ENCODE measurements at places on chromosomes 16 and 17.

- peak; percentile 63 for DNase-seq
Measured at GRCh38 chr16:55349867-55350266, 25.9 kb downstream of the IRX6 start.

DNA sequence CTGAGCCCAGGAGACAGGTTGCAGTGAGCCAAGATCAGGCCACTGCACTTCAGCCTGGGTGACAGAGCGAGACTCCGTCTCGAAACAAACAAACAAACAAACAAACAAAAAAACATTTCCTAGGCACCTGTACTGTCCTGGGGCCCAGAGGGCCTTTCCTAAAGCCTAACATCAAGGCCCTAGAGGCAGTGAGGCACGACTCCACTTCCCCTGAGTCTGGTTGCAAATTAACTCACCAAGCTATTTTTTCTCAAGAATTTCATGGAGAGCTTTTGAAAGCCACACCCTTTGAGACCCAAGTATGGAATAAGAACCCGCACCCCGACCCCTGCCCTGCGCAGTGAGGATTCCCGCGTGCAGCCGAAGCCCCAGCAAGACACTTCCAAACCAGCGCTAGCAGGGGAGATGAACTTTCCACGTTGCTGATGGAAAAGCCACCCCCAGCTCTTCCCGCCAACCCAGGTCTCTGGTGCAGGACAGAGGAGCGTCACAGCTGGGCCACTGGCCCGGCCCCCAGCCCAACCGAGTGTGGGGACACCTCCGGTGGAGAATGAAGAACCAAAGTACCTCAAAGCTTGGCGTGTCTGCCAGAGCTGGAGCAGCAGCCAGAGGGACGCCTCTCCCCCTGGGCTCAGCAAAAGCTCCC, 1.2 kb downstream of the CHST5 start:
- DNase-seq: no peak

- DNase-seq: no peak
Measured at GRCh38 chr16:23976524-23976923, 140.7 kb downstream of the PRKCB start.

GRCh38 chr17:49798182-49798581, 9.7 kb downstream of the KAT7 start:
- no peak for DNase-seq

DNA sequence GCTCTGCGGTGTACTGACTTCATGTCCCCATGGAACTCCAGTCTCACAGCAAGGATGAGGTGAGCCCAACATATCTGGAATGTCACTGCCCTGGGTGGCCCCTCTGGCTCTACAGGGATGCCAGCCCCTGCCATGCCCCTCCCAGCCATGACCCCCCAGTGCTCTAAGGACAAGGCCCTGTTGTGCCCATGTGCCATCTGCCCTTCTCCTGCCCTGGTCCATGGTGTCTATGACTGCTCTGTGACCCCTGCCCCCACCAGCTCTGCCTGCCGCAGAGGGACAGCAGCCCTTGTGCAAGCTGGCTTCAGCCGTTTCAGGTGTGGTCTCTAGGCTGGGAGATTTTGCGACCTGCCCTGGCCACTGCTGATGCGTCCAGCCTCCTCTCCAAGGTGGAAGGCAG, 40.3 kb downstream of the TK2 start:
- no peak for DNase-seq

- no peak for DNase-seq
Measured at GRCh38 chr16:35734728-35735402, 2275.5 kb downstream of the TP53TG3F start.

- DNase-seq: peak; percentile 20
Measured at GRCh38 chr17:561116-561515, 153.5 kb downstream of the VPS53 start.

GRCh38 chr17:75848523-75849278, 4.5 kb upstream of the UNC13D start:
- no peak for DNase-seq
